Stimulated activated CD8-positive, alpha-beta memory T cell treated with anti-CD3 and anti-CD28 coated beads, Interleukin-15, amount 100 ng/mL, for 48 hours (primary cell): ENCODE measurements at places on chromosomes 12 and 14.

DNA sequence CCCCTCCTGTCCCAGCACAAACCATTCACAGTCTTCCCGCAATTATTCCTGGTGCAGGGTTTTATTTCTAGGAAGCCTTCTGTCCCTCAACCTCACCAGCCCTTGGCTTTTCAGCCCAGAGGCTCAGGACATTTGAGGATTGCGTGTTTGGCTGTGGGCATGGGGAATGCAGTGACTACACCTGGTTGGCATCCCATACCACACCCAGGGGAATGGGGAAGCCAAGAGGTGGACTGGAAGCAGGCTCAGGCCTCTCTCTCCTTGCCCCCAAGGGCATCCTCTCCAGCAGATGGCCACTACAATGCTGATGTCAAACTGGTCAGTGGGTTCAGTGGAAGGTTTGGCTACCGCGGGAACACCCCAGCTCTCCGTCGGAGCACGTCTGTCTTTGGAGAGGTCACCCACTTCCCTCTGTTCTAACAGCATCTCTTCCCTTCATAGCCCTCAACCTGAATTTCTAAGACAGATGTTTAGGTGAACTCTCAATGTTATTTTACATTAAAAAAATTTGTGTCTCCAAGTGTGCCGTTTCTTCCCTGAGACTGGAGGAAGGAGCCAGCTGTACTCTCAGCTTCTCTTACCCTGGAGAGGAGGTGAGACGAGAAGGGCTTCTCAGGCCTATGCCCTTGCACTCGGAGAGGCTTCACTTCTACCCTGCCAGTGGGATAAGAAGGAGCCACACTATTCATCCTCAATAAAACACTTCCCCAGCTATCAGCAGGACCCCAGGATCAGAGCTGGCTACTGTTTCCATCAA, 35.5 kb downstream of the DCAF4 start:
- DNase-seq, result no peak

GRCh38 chr12:65123435-65124063, 2.4 kb upstream of the WIF1 start:
- DNase-seq, result no peak

GRCh38 chr12:24705216-24705615, 243.7 kb downstream of the BCAT1 start:
- DNase-seq, result no peak

DNA sequence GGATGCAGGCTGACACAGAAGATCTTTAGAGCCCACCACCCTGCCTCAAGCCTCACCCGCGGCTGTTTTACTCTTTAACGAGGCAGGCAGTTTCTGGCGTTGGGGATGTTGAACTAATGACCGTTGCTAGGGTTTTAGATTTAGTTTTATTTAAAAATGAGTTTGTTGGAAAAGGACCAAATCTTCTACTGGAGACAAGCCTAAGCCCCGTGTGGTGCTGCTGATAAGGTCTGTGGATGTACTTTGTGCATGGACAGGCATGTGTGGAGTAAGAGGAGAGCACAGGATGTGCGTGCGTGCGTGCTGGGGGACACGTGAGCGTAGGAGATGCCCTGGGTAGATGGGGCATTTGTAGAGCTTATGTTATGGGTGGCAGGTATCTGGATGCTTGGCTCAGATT, 5.7 kb downstream of the NTF3 start:
- DNase-seq, result no peak

- no peak for DNase-seq
Measured at GRCh38 chr12:23424685-23425084, 524.8 kb downstream of the SOX5 start.
